ENCODE measurements at places on chromosomes 4 and X.

DNA sequence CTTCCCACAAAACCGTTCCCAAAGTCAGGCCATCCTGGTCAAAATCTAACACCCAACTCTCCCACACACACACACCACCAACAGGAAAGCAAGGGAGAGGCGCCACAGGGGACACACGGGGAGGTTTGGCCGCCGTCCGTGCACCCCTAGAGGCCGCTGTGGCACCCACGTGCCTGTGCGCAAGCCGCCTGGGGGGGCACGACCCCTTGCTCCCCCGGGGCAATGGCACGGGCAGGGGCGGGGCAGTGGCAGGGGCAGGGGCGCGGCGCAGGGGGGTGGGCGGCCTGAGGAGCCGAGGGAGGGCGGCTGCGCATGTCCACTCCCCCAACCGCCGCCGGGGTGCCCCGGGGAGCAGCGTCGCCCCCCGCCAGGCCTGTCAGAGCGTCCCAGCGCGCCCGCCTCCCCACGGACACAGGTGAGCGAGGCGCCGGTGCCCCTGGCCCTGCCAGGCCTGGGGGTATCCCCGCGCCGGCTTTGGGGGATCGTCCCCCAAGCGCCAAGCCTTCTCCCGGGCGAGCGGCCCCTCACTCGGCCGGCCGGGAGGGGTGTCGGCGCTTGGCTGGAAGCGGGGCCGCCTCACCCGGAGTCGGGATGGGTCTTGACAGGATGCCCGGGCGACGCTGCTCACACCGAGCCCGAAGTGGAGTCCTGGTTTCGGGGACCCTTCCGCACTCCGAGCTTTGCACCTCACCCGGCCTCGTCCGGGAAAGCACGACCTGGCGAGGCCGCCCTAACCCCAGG, at the start of gene ERAS:
TSS of gene ERAS (plus strand) at position 379 of the 741 bp plus-strand sequence. CDS start 2,611 bp downstream, outside the sequence.
- DNase-seq: no peak

GRCh38 chrX:71301195-71301924, at the start of gene ITGB1BP2:
TSS of gene ITGB1BP2 (plus strand) at chrX:71301750. CDS start at chrX:71301807, 57 bp downstream.
- DNase-seq: no peak

- no peak for DNase-seq
Measured at GRCh38 chrX:78624426-78624825, 34.7 kb downstream of the RTL3 start.

DNA sequence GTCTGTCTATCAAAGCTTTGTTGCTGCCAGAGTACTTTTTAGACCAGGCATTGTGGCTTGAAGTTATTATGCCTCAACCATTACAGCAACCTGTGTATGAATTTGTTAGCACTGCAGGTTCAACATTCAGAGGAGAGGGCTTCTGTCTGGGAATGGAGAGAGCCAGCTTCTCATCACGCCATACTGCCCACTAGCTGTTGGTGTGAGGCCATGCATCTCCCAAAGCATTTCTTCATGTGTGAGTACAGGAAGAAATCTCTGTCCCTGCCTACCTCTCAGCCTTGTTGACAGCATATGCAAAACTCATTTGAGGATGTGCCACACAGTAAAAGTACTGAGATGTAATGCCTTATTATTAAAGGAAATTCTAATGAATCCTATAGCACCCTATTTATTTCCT, 76.9 kb upstream of the PPARGC1A start:
- no peak for DNase-seq

- DNase-seq: no peak
Measured at GRCh38 chr4:72744103-72744725, 175.2 kb upstream of the ADAMTS3 start.
